ENCODE measurements at places on chromosomes 3 and 15.
A peak's percentile ranks its signal among the peaks of the same experiment; 100 is the strongest.

DNA sequence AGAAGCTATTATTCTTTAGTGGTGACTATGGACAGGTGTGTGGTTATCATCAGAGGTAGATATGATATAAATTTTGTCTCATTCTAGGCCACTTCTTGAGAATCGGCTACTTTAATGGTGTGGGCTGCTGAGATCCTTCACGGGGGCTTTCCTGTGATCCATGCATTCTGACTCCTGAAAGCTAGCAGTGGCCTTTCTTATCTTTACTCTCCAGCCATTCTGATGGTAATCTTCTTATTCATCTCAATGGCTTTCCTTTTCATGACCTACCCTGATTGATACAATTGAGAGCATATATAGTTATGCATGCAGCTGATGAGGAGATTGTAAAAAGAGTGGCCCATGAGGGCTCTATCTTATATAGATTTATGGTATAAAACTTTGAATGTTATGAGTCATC, 78.3 kb upstream of the ZPLD1 start:
- no peaks in the 10 kb centered on the region for H3K36me3 ChIP-seq
- no peak overlapping the region for H3K4me3 ChIP-seq
- no peak for DNase-seq
- H3K27ac ChIP-seq = no peak overlapping the region
- no peaks in the 10 kb centered on the region for H3K4me1 ChIP-seq

GRCh38 chr3:45132568-45133211, 13.5 kb downstream of the CDCP1 start:
- H3K4me3 ChIP-seq = no peak overlapping the region
- no peaks in the 10 kb centered on the region for H3K4me1 ChIP-seq
- no peak for DNase-seq
- H3K36me3 ChIP-seq = no peaks in the 10 kb centered on the region

GRCh38 chr15:53224371-53224770, 434.2 kb upstream of the ONECUT1 start:
- H3K4me1 ChIP-seq = no peaks in the 10 kb centered on the region
- DNase-seq = no peak
- H3K27ac ChIP-seq = no peak overlapping the region
- no peak overlapping the region for H3K4me3 ChIP-seq
- H3K27me3 ChIP-seq = no peaks in the 10 kb centered on the region

DNA sequence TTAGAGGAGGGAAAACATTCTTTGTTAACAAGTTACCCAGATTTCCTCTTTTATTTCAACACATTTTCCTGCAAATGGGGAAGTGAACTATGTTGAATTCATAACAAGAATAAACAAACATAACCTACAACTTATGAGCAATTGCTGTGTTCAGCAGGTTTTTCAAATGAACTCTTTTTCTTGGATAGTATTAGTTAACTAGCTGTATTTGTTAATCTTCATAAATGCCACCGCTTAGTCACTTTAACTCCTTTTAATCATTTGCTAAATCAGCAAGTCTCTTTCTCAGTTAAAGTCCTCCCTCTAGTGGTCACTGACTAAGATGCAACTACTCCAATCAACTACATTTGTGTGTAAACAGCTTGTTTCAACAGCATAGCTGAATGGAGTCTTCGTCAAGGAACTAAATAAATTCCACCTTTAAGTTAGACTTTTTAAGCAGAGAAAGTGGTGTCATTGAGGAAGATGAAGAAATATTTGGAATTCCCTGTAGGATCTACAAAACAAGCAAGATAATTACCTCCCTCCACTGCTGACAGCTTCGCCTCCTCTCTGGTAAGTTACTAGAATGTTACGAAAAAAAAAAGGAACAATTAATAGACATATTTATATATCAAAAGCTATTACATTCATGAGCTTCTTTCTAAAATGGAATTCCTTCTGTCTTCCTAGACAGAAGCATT, 1122.0 kb downstream of the ROBO1 start:
- no peaks in the 10 kb centered on the region for H3K36me3 ChIP-seq
- no peak for DNase-seq
- no peaks in the 10 kb centered on the region for H3K27me3 ChIP-seq
- no peaks in the 10 kb centered on the region for H3K4me1 ChIP-seq
- no peak overlapping the region for H3K4me3 ChIP-seq
- H3K27ac ChIP-seq = peak overlapping the region; percentile 3

GRCh38 chr3:140188285-140188684, 253.3 kb downstream of the CLSTN2 start:
- H3K4me3 ChIP-seq = no peak overlapping the region
- peaks cover 2% of the 10 kb centered on the region for H3K36me3 ChIP-seq

- H3K4me3 ChIP-seq = no peak overlapping the region
- no peak overlapping the region for H3K27ac ChIP-seq
- H3K27me3 ChIP-seq = no peaks in the 10 kb centered on the region
- peaks cover 5% of the 10 kb centered on the region for H3K36me3 ChIP-seq
- DNase-seq = no peak
Measured at GRCh38 chr3:108548304-108548703, 37.9 kb upstream of the MYH15 start.

GRCh38 chr15:82530606-82531379, 9.5 kb downstream of the RPS17 start:
- H3K4me3 ChIP-seq = no peak overlapping the region
- no peaks in the 10 kb centered on the region for H3K27me3 ChIP-seq
- peaks cover 13% of the 10 kb centered on the region for H3K36me3 ChIP-seq
- peak overlapping the region; percentile 88 for H3K27ac ChIP-seq
- DNase-seq = peak; percentile 72

GRCh38 chr15:36251450-36251849, 328.0 kb upstream of the CDIN1 start:
- no peak overlapping the region for H3K27ac ChIP-seq
- no peak for DNase-seq
- no peak overlapping the region for H3K4me3 ChIP-seq
- H3K4me1 ChIP-seq = no peaks in the 10 kb centered on the region
- H3K27me3 ChIP-seq = no peaks in the 10 kb centered on the region
- no peaks in the 10 kb centered on the region for H3K36me3 ChIP-seq

DNA sequence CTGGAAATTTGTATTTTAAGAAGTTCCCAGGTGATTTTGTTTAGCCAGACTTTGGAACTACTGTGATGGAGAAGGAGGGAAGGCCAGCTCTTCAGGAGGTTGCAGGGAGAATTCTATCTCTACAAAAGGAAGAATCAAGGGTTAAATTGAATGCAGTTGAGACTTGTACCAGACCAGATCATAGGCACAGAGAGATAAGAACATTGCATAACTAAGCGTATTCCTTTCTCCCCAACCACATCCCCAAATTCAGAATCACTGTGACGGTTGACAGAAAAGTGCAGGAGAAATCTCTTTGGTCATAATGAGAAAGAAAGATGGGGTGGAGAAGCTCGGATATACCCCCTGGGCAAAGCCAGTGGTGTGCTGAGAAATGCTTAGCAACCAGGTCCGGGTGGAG, 7.2 kb downstream of the PLD1 start:
- no peak for DNase-seq
- no peak overlapping the region for H3K4me3 ChIP-seq
- H3K4me1 ChIP-seq = no peaks in the 10 kb centered on the region

GRCh38 chr15:44713006-44713966, 2.0 kb downstream of the B2M start:
- H3K27ac ChIP-seq = peak overlapping the region; percentile 100
- H3K36me3 ChIP-seq = peaks cover 57% of the 10 kb centered on the region
- H3K4me1 ChIP-seq = peaks cover 59% of the 10 kb centered on the region
- no peaks in the 10 kb centered on the region for H3K27me3 ChIP-seq
- H3K4me3 ChIP-seq = peak overlapping the region; percentile 100

- H3K27me3 ChIP-seq = no peaks in the 10 kb centered on the region
- peak overlapping the region; percentile 79 for H3K4me3 ChIP-seq
- peaks cover 15% of the 10 kb centered on the region for H3K36me3 ChIP-seq
- peaks cover 62% of the 10 kb centered on the region for H3K4me1 ChIP-seq
- peak overlapping the region; percentile 98 for H3K27ac ChIP-seq
Measured at GRCh38 chr15:88649286-88649733, 10.5 kb downstream of the ISG20 start.

GRCh38 chr3:11510356-11510755, 133.4 kb downstream of the VGLL4 start:
- H3K4me3 ChIP-seq = no peak overlapping the region
- no peak overlapping the region for H3K27ac ChIP-seq
- no peaks in the 10 kb centered on the region for H3K4me1 ChIP-seq
- DNase-seq = no peak

GRCh38 chr15:44215594-44215993, 20.5 kb upstream of the FRMD5 start:
- H3K27me3 ChIP-seq = peaks cover 37% of the 10 kb centered on the region
- no peak overlapping the region for H3K27ac ChIP-seq
- DNase-seq = no peak
- H3K4me1 ChIP-seq = peaks cover 4% of the 10 kb centered on the region

GRCh38 chr3:32419742-32420125, 28.1 kb downstream of the CMTM7 start:
- H3K4me1 ChIP-seq = peaks cover 68% of the 10 kb centered on the region
- H3K4me3 ChIP-seq = peak overlapping the region; percentile 82
- H3K36me3 ChIP-seq = no peaks in the 10 kb centered on the region

- DNase-seq = no peak
- H3K4me1 ChIP-seq = no peaks in the 10 kb centered on the region
- no peak overlapping the region for H3K4me3 ChIP-seq
- no peaks in the 10 kb centered on the region for H3K27me3 ChIP-seq
Measured at GRCh38 chr3:53114412-53115074, 15.7 kb downstream of the RFT1 start.

GRCh38 chr3:188542196-188542595, 388.2 kb downstream of the LPP start:
- no peaks in the 10 kb centered on the region for H3K27me3 ChIP-seq
- DNase-seq = no peak
- peaks cover 4% of the 10 kb centered on the region for H3K36me3 ChIP-seq
- H3K4me1 ChIP-seq = peaks cover 5% of the 10 kb centered on the region

DNA sequence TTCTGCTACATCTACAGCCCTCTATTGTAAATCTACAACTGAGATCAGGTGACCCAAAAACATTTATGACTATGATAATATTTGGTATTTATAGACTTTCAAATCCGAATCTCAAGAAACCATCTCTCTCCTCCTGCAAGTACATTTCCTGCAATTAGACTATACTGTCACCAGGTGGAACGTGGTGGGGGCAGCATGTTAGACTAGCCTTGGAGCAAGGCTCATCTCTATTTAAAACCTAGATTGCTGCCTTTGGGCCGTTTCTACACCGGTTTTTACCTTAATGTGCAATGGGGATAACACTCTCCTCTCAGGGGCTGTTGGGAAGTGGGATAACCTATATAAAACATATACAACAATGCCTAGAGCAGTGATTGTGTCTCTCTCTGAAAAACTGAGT, 3.8 kb upstream of the KATNBL1 start:
- no peaks in the 10 kb centered on the region for H3K27me3 ChIP-seq
- no peaks in the 10 kb centered on the region for H3K36me3 ChIP-seq
- no peak overlapping the region for H3K27ac ChIP-seq
- DNase-seq = no peak
- no peak overlapping the region for H3K4me3 ChIP-seq

DNA sequence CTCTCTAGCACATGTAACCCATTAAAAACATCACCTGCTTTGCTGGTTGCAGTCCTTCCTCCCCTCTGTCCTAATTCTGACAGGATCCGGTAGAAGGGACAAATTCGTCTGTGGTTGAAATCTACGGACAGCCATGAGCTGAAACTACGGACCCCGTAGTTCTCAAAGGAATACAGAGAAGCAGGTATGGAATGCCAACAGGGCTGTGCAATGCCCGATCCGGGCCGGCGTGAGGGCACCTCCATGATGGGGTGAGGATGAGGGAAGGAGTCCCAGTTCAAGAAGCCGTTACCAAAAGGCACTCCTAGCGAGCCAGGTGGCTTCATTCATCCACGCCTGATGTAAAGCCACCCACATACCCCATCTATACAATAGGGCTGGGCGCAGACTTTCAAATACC, 160.0 kb upstream of the NSMCE3 start:
- H3K4me3 ChIP-seq = no peak overlapping the region
- H3K27me3 ChIP-seq = peaks cover 6% of the 10 kb centered on the region
- no peak for DNase-seq
- no peak overlapping the region for H3K27ac ChIP-seq
- H3K36me3 ChIP-seq = no peaks in the 10 kb centered on the region
- no peaks in the 10 kb centered on the region for H3K4me1 ChIP-seq

DNA sequence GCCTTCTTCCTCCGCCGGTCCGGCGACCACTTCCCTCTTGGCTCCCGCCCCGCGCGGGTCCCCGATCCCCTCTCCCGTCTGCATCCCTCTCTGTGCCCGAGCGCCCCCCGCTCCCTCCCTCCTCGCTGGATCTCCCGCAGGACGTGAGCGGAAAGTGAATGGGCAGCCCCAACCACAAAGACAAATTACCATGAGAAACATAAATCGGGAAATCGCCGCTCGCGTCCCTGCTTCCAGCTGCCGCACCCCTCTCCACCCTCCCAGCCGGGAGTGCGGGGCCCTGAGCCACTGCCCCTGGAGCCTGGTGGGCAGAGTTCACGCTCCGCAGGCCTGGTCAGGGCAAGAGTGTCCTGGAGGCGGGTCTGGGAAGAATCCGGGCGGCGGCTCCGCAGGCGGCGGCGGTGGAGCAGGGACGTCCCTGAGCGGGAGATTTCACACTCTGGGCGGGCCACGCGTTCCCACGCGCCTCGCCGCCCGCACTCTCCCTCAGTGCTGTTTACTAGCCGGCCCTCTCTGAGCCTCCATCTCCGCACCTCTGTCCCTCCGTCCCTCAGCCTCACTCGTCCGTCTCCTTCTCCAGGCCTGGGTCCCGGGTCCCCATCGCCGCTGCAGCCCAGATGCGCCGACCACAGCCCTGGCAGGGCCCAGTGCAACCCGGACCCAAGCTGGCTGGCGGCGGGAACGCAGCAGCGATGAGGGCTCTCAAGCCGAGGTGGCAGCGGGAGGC, 835 bp downstream of the SEMA5B start:
- H3K36me3 ChIP-seq = peaks cover 7% of the 10 kb centered on the region
- H3K27ac ChIP-seq = no peak overlapping the region

GRCh38 chr3:51712038-51712420, 5.2 kb downstream of the GRM2 start:
- DNase-seq = no peak
- H3K27ac ChIP-seq = no peak overlapping the region
- peaks cover 13% of the 10 kb centered on the region for H3K4me1 ChIP-seq

GRCh38 chr15:58710701-58711100, 38.8 kb downstream of the ADAM10 start:
- peaks cover 47% of the 10 kb centered on the region for H3K4me1 ChIP-seq
- H3K4me3 ChIP-seq = no peak overlapping the region
- DNase-seq = no peak
- no peaks in the 10 kb centered on the region for H3K27me3 ChIP-seq
- no peak overlapping the region for H3K27ac ChIP-seq

DNA sequence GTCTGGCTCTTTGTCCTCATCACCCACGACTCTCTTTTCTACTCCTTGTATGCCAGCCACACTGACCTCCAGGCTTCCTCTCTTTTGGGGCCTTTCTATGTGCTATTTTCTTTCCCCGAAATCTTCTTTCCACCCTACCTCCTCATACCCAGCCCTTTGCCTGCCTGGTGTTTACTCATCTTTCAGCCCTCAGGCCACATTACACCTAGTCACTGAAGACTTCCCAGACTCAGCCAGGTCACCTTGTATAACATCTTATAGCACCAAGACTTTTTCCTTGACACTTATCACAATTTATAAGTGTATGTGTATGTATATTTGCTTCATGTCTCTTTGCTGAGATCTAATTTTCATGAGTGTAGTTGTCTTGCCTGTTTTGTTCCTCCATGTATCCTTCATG, 396.4 kb downstream of the NLGN1 start:
- DNase-seq = no peak
- no peaks in the 10 kb centered on the region for H3K4me1 ChIP-seq
- H3K36me3 ChIP-seq = no peaks in the 10 kb centered on the region
- H3K27ac ChIP-seq = no peak overlapping the region
- H3K4me3 ChIP-seq = no peak overlapping the region

- DNase-seq = no peak
- H3K27me3 ChIP-seq = no peaks in the 10 kb centered on the region
- peak overlapping the region; percentile 57 for H3K27ac ChIP-seq
- no peak overlapping the region for H3K4me3 ChIP-seq
Measured at GRCh38 chr3:71005702-71006321, 577.7 kb downstream of the FOXP1 start.

All from naive B cell (primary cell).